Caki2 (cell line): ENCODE measurements at places on chromosomes 7 and 10.

DNA sequence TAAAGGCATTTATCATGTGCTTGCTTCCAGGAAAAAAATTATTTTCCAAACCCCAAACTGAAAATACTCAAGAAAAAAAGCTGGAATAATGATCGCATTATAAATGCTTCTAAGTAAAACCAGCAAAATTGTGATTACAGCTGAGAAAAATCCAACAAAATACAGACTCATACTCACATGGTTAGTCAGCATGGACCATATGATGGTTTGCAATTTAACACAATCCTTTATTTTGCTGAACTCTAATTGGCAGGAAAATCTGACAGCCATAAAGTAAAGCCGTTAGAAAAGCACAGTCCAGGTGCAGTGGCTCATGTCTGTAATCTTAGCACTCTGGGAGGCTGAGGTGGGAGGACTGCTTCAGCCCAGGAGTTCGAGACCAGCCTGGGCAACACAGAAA lies 59.6 kb downstream of the BRI3 start:
- DNase-seq = no peak

GRCh38 chr7:17315974-17316373 lies 17.5 kb downstream of the AHR start:
- no peak for DNase-seq

- no peak for DNase-seq
Measured at GRCh38 chr7:1513657-1514095, 9.5 kb upstream of the INTS1 start.

DNA sequence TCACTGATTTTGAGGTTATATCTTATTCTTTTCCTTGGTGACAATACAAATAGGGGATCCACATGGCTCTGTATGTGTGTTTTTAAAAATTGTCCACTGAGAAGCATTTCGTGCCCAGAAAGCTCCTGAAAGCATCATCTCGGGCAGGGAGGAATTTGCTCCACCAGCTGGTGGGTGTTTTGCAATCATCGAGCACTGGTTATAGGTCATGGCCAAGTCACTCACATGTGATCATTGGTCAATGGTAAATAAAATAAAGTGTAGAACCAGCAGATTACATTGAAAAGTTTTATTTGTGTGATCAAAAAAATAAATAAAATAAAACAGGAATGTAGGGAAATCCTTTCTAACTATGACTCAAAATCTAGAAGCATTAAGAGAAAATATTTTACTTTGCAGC lies 23.0 kb upstream of the SNX13 start:
- DNase-seq = no peak

GRCh38 chr7:76310102-76310957 lies 7.9 kb downstream of the HSPB1 start:
- no peak for DNase-seq

GRCh38 chr7:146725520-146725919 lies 608.9 kb downstream of the CNTNAP2 start:
- DNase-seq = no peak

- no peak for DNase-seq
Measured at GRCh38 chr10:44024356-44025116, 360.4 kb downstream of the CXCL12 start.

DNA sequence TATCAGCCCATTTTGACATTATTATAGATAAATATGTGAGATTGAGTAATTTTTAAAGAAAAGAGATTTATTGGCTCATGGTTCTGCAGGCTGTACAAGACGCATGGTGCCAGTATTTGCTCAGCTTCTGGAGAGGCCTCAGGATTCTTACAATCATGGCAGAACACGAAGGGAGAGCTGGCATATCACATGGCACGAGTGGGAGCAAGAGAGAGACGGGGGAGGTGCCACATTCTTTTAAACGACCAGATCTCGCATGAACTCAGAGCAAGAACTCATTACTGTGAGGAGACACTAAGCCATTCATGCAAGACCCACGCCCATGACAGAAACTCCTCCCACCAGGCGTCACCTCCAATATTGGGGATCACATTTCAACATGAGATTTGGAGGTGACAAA lies 40.1 kb upstream of the ZNF488 start:
- no peak for DNase-seq

DNA sequence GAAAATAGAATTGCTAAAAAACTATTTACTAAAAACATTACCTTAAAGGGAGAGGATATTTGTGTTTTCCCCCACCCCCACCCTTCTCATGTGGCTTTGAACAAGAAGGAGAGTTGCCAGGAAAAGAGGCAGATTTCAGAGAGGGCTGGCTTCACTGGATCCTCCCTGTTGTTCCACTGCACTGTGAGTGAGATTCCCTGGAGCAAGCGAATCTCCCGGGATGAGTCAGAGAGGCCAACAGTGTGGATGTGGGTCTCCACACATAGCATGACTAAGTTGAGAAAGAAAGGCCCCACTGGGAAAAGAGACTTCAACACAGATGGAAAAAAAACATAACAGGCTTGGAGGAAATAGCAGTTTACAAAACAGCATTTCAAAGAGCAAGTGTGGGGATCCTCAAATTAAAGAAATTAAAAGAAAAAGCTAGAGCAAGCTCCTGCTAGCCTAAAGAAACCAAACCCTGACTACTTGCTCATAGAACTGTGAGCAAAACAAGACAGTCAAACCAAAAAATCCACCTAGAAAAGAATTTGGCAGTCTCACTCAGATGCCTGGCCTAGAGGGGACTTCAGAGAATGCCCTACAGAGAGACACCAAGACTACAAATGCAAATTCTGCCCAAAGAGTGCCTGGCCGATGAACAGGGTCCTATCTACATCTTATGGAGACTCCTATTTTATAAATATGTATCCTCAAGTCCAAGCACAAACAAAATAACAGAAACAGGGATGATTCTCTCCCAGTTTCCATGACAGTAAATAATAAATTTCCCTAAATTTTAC lies 3.4 kb downstream of the CAV1 start:
- peak; percentile 59 for DNase-seq

GRCh38 chr7:143199040-143199439 lies 15.8 kb downstream of the TAS2R39 start:
- DNase-seq = no peak

DNA sequence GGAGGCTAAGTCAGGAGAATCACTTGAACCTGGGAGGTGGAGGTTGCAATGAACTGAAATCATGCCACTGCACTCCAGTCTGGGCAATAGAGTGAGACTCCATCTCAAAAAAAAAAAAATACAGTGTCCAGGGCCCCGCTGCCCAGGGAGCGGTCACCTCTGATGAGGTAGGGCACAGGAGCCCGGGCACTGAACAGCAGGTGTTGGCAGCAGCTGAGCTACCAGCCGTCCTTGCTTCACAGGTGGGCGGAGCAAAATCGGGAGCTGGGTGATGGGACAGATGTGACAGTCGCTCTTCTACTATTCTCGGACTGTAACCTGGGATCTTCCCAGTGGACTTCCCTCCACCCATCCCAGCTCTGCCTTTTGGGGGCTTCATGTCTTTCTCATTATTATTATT lies 49.4 kb downstream of the GTF2IRD1 start:
- DNase-seq = no peak

DNA sequence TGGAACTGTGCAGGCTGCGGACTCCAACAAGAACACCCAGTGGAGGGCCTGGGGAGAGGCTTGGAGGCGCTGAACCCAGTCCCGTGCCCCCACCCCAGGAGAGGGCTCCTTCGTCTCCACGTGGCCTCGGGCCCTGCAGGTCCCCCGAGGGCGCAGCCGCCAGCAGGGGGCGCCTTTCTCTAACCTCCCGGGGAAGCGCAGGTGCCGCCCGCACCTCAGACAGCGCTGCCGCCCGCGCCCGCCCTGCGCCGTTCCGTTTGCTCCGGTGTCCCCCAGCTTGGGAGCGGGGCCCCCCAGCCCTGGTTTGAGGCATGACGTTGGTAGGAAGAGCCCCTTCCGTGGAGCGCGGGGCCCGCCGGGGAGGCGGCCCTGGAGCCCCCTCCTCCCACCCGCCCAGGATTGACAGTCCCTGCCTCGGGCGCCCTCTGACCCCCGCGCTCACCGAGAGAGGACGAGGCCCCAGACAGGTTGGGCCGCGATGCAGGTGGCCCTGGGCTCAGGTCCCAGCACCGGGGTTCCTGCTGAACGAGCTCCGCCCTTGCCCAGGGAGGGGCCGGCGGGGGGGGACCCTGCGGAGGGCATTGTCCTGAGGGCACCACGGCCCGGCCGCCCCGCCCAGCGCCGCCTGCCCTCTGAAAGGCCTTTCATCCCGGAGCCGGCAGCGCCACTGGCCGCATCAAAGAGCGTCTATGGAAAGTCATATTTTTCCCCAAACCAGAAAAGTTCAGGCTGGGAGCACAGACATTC lies 42.8 kb downstream of the FOXL3 start:
- DNase-seq = peak; percentile 73

- DNase-seq = no peak
Measured at GRCh38 chr7:10646194-10646593, 327.5 kb upstream of the PHF14 start.

- no peak for DNase-seq
Measured at GRCh38 chr10:50561266-50561665, 62.5 kb downstream of the SGMS1 start.

DNA sequence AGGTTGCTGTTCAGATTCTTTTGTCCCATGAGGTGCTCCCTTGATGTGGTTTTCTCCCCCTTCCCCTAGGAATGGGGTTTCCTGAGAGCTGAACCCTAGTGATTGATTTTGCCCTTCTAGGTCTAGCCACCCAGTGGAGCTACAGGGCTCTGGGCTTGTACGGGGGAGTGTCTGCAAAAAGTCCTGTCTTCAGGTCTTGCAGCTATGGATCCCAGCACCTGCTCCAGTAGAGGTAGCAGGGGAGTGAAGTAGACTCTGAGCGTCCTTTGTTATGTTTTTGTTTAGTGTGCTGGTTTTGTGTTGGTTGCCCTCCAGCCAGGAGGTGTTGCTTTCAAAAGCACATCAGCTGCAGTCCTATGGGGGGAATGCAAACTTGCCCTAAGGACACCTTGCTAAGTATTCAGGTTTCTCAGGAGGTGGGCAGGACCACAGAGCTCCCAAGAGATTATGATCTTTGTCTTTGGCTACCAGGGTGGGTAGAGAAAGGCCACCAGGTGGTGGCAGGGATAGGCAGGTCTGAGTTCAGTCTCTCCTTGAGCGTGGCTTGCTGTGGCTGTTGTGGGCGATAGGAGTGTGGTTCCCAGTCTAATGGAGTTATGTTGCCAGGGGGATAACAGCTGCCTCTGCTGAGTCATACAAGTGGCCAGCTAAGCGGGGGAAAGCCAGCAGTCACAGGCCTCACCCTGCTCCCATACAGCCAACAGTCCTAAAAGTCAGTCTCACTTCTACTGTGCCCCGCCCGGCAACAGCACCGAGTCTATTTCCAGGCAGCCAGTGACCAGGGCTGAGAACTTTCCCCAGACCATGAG lies 92.4 kb upstream of the JCAD start:
- DNase-seq = peak; percentile 86

GRCh38 chr10:29078919-29079318 lies 210.0 kb upstream of the LYZL1 start:
- DNase-seq = no peak

DNA sequence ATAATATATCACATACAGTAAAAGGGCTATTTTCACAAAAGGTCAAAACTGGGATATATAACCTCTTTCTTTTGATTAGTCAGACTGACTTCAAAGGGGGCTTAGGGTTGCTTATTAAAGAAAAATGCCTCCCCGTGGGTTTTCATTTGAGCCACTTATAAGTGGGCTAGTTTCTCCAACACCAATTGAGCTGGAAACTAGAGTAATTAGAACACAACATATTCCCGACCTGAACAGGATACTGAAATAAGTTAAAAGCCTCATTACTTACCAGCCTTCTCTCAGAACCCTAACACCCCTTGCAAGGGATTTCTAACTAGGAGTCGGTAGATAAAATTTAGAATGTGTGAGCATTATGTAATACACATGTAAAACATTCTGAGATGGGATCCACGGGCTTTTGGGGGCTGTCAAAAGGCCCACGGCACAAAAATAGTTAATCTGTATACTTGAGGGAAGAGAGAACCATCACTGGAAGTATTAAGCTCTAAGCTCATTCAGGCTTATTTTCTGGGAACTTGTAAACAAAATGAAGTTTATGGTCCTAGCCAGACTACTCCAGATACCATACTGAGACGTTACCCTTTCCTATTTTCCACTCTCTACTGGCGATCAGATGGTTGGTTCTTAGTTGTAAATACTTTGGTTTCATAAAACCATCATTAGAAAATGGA lies 29.3 kb upstream of the KMT2E start:
- DNase-seq = no peak

GRCh38 chr10:112708461-112708860 lies 241.6 kb upstream of the TCF7L2 start:
- DNase-seq = no peak

DNA sequence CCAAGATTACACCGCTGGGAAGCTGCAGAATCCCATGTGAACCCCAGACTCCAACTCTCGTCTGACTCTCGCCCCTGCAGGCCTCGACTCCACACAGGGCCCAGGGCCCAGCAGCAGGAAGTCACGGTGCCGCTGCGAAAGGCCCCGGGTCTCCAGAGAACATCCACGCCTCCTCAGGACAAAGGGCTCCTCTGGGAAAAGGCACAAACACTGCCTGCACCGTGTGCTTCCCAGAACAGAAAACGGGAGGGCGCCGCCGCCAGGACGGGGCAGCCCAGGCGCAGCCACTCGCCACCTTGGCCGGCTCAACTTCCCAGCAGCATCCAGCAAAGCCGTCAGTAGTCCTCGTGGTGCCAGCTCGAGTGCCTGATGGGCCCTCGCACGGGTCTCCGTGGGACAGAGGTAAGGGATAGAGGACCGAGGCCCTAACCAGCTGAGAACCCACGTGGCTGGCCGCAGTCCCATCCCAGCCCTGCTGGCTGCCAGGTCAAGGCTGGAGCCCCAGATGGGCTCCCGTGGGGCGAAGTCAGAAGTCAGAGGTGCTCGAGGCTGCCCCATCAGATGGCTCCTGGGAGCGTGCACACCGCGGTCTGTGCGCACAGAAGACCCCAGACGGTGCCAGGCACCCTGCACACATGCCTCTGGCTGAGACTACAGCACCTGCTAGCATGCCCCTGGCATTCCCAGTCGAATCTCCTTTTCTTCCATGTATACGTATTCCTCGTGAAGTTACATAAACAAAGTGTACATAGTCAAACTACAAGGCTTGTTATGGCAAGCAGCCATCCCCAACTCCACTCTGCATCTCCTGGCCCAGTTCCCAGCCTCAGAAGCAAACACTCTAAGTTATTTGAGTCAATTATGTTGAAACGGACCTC lies 60.2 kb downstream of the MAD1L1 start:
- DNase-seq = no peak

- no peak for DNase-seq
Measured at GRCh38 chr7:155848691-155849669, 36.7 kb upstream of the SHH start.

GRCh38 chr7:33300131-33300530 lies 170.8 kb downstream of the BBS9 start:
- no peak for DNase-seq

GRCh38 chr7:42210333-42210732 lies 26.7 kb downstream of the GLI3 start:
- DNase-seq = no peak

- no peak for DNase-seq
Measured at GRCh38 chr7:158460665-158461064, 127.0 kb downstream of the PTPRN2 start.
